Gastrocnemius medialis (tissue), 4 donors: ENCODE measurements at places on chromosomes 12 and 14.
A peak's percentile ranks its signal among the peaks of the same experiment; 100 is the strongest.

GRCh38 chr12:34400986-34401658 is 378.8 kb downstream of the ALG10 start:
- no peak overlapping the region for H3K4me3 ChIP-seq
- no peak for DNase-seq
- no peaks in the 10 kb centered on the region for H3K27me3 ChIP-seq
- no peak overlapping the region for H3K27ac ChIP-seq
- no peaks in the 10 kb centered on the region for H3K36me3 ChIP-seq

DNA sequence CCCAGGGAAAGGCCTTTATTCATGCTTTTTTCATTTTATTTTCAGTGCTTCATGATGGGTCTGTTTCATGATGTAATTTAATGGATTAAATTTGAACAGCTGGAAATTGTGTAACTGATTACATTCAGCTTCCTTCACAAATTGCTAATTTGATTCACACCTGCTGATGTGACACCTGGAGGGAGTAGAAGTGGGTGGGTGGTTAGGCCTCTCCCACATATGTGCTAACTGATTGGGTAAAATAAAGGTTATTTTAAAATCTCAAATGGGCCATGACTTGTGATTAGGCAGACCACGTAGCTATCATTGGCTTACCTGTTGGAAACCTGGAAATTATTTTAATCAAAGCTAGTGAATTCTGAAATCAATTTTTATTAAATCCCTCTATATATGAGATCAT is 142.1 kb downstream of the GXYLT1 start:
- no peaks in the 10 kb centered on the region for H3K36me3 ChIP-seq
- DNase-seq: no peak
- H3K4me1 ChIP-seq: no peaks in the 10 kb centered on the region
- no peak overlapping the region for H3K27ac ChIP-seq
- H3K27me3 ChIP-seq: no peaks in the 10 kb centered on the region

DNA sequence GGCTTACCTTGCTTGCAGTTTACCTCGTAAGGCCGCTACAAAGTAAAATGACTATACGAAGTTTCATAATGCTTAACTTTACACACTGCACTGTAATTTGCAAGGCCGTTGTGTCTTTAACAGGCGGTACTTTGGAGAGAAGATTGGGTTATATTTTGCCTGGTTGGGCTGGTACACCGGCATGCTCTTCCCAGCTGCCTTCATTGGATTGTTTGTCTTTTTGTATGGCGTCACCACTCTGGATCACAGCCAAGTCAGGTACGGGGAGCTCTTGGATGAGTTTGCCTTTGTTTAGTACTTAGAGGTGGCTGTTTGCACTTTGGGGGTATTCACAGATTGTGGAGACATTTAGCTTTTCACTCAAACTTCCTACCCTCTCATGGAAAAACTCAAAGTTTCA is 167.8 kb downstream of the SLC5A8 start:
- no peaks in the 10 kb centered on the region for H3K36me3 ChIP-seq
- H3K4me1 ChIP-seq: no peaks in the 10 kb centered on the region
- no peak overlapping the region for H3K27ac ChIP-seq
- DNase-seq: no peak
- no peak overlapping the region for H3K4me3 ChIP-seq

DNA sequence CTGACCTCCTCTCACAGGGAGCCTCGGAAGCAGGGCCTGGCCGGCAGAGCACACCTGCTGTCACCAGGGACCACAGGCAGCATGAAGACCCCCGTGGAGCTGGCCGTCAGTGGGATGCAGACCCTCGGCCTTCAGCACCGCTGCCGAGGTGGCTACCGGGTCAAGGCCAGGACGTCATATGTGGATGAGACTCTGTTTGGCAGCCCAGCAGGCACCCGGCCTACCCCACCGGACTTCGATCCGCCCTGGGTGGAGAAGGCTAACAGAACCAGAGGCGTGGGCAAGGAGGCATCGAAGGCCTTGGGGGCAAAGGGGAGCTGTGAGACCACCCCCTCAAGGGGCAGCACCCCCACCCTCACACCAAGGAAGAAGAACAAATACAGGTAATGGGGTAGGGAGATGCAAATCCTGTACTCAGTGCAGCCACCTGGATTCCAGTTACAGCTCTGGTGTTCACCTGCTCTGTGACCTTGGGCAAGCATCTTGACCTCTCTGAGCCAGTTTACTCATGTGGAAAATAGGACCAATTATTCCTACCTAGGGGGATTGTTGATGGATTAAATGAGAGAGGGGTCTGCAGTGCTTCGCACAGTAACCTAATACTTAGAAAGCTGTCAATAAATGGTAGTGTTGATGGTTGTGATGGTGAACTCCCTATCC is 1.3 kb downstream of the RITA1 start:
- no peak for DNase-seq
- H3K27ac ChIP-seq: peak overlapping the region; percentile 97
- H3K4me1 ChIP-seq: peaks cover 24% of the 10 kb centered on the region

DNA sequence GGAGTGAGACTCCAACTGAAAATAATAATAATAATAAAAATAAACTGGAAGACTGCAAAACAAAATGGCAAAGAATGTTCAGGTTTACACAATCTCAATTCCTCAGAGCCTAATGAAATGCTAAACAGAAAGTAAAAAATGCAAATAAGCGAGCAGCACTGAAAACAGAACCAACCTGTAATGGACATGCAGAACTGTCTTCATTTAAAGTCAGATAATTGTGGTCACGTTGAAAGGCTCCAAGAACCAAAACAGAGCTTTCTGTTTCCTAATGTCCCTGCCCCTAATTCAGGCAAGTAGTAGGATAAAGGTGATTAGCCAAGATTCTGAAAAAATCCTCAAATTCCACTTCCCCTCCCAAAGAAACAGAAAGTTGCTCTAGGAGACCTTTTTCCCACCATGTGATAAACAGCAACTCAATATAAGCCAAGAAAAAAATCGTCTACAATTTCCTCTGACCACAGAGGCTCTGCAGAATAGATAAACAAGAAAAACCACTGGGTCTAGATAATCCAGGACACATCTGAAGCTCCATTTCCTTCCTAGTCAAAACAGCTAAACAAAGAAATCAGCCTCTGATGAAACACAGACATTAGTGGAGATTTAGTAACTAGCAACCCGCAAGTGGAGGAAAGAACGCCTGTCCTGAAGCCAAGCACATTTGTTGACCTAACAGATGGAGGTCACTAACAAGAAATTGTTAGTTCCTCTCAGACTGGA is 3.0 kb downstream of the MIS18BP1 start:
- peak overlapping the region; percentile 19 for H3K27ac ChIP-seq
- H3K4me3 ChIP-seq: no peak overlapping the region
- no peak for DNase-seq
- no peaks in the 10 kb centered on the region for H3K27me3 ChIP-seq

- DNase-seq: no peak
- H3K27me3 ChIP-seq: no peaks in the 10 kb centered on the region
- no peak overlapping the region for H3K4me3 ChIP-seq
- H3K36me3 ChIP-seq: no peaks in the 10 kb centered on the region
Observed at GRCh38 chr12:1914114-1914911, 4.1 kb downstream of the CACNA2D4 start.

DNA sequence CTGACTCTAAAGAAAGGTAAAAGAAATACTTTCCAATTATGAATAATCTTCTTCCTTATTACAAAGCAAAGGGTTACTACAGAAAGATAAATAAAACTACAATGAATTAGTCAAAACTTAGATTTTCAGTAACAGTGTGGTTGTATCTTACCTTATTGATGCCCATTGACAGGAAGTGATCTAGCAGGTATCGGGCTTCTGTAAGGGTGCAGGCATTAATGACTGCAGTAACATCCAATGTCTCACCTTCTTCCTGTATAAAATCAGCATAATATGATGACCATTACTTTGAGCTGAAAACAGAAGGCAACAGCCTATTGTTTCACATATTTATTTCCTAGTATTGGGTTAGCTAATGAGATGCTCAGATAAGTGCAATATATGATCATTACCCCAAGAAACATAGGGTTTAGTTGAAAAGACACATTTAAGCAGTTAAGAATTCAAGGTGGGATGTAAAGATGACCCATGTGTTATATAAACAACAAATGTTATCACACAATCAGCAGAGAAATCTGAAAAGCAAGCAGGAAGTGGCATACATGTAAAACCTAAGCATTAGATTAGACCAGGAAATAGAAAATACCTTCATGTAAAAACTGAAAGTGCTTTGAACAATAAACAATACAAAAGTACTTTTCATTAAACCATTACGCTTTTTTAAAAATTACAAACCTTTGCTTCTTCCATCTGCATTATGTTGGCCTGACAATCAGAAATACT is 111.2 kb downstream of the KIF21A start:
- H3K27me3 ChIP-seq: no peaks in the 10 kb centered on the region
- H3K4me3 ChIP-seq: no peak overlapping the region
- H3K36me3 ChIP-seq: peaks cover 37% of the 10 kb centered on the region
